ENCODE measurements at places on chromosomes 3 and 15.
A peak's percentile ranks its signal among the peaks of the same experiment; 100 is the strongest.

- DNase-seq = peak; percentile 16
These were observed 3.9 kb upstream of the PAK2 start for GRCh38 chr3:196735751-196736150.

- peak; percentile 63 for DNase-seq
These were observed 26.1 kb downstream of the FNDC3B start for GRCh38 chr3:172065527-172065926.

DNA sequence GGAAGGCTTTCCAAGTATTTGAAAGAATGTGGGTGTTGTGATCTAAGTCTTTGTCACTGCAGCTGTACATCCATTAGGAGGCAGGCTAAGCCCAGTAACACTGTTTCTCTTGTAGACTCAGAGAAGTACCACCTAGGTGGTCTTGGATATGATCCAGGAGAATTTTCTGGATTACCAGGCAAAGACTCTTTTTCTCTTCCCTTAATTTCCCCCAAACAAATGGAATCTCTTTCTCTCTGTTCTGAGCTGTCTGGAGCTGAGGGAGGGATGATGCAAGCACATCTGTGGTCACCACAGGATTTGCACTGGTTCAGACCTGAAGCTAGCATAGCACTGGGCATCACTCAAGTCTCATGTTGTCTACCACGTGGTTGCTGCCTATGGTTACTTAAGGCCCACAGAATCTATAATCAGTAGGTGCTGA lies 227.6 kb downstream of the NECTIN3 start:
- DNase-seq = peak; percentile 73

DNA sequence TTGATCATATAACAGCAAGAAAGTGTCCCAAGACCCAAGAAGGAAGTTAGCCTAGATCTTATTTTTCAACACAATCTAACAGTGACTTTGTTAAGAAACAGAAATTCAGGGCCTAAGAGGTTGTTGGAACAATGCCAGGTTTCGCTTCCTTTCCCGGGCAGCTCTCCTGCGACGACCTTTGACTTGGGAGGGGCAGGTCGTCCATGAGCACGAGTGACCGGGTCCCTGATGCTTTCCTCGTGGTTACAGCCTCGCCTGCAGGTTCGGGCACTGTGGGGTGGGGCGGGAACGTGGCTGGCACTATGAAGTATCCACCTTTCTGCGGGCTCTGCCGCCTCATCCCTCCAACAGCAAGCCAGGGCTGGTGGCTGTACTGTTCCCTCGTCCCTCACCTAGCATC lies 90.1 kb upstream of the RGMA start:
- peak; percentile 6 for DNase-seq

DNA sequence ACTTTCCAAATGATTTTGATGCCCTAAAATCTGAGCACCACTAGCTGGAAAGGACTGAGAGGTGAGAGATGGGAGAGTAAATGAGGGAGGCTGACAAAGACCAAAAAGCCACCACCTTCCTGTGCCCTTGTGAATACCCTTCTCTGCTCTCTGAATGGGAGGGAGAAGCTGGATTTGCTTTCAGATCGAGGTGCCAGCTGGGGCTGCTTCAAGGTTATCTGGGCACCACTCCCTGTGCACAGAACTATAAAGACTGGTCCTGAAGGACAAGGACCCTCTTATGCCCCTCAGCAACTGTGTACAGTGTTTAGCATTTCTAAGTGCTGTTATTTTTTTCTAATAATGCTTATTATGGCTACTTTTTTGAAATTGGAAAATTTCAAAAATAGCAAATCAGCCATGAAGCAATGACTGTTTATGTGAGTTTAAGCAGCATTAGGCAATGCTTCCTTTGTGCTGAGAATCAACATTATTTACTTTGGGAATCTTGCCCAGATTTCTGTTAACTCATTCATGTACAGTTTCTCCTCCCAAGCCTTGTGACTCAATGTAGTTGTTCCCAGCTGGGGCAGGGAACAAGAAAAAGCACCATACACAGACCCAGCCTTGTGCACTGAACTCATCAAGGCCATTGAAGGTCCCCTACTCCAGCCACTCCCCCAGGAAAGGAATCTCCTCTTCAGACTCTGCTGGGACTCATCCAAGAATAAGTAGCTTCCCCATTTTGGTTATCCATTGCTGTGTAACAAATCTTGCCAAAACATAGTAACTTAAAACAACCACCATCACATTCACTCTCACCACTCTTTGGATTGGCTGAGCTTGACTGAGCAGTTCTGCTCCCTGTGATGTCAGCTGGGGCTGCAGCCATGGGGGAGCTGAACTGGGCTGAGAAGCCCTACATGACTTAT lies 37.3 kb upstream of the CDV3 start:
- DNase-seq = peak; percentile 96

DNA sequence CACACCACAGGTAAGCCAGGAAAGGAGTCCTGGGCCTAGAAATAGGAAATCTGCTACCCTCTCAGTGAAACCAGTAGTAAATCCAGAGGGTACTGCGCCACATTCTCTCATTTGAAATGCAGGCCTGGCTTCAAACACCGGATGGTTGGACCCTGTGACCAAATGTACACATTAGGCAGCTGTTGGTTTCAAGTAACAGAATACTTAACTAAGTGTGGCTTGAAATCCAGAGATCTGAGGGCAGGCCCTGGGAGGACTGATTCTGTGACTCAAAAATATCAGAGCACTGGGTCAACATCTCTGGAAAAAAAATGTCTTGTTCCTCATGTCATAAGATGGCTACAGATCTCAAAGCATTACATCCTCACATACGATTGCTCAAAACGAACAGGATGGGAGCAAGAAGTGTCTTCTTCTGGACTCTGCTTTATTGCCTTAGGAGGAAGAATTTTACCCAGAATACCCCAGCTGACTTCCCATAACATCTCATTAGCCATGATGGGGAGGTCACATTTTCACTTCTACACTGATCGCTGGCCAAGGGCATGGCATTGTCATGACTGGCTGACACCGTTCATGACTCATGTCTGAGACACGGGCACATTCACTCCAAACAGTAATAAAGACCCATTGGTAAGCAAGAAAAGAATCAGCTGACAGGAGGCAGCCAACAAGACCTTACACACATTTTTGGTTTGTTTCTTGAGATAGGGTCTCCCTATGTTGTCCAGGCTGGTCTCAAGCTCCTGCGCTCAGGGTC lies 166.0 kb downstream of the ARRDC4 start:
- DNase-seq = peak; percentile 48

DNA sequence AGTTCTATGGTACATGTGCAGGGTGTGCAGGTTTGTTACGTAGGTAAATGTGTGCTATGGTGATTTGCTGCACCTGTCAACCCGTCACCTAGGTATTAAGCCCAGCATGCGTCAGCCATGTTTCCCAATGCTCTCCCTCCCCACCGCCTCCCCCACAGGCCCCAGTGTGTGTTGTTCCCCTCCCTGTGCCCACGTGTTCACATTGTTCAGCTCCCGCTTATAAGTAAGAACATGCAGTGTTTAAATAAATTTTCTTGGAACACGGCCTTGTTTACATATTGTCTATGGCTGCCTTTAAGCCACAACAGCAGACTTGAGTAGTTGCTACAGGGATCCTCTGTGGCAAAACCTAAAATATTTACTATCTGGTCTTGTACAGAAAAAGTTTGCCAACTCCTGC lies 41.3 kb upstream of the CORO2B start:
- no peak for DNase-seq

- no peak for DNase-seq
These were observed 216.2 kb downstream of the ABHD5 start for GRCh38 chr3:43906849-43907507.

DNA sequence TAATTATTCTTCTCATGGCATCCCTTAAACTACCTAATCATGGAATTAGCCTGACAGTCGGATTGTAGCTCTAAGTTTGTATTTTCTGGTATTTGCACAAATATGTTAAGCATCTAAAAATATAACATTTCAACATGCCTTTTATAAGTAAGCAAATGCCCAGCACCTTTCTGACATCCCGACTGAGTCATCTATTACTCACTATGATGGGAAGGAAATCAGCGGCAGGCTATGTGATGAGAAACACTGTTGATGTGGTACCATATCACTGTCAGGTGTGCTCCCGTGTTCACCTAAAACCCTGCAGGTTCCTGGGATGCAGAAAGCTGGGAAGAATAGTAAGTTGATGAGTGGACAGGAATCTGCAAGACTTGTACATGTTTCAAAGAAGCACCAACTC lies 367.8 kb upstream of the IL12A start:
- DNase-seq = peak; percentile 87

GRCh38 chr15:85570336-85570735 lies 189.9 kb downstream of the AKAP13 start:
- no peak for DNase-seq

DNA sequence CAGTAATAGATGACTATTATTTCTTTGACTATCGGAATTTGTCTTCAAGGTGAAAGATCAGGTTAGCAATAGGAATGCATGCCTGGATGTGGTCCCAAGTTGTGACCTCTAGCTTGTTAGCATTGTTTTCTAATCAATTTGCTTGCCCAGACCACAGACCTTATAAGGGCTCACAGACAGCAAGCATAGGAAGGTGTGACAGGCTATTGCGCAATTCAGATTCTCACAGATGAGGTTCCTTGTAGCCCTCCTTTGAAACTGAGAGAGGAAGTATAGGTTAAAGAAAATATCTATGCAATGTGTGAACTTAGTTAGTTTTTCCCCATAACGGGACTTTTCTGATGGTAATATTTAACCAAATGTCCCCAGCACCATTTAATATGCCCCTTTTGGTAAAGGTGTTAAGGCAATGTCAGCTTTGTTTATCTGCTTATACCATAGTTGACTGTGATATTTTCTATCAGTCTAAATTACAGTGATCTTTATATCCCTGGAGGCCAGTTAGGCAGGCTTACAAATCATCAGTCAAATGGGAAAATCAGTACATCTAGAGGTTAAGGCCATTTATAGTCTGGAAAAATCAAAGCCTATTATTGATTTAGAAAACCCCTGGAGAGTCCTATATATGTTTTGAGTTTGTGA lies 168.1 kb upstream of the MBNL1 start:
- DNase-seq = peak; percentile 11

GRCh38 chr15:29143909-29144635 lies 125.5 kb downstream of the NSMCE3 start:
- peak; percentile 90 for DNase-seq

- peak; percentile 94 for DNase-seq
These were observed at the start of gene ARL6IP5 for GRCh38 chr3:69084326-69085167. Gene ARL6IP5, plus strand, starts transcription at chr3:69084937. Its CDS starts 111 bp downstream, at chr3:69085048.
